ENCODE measurements at places on chromosomes 5 and 9.

DNA sequence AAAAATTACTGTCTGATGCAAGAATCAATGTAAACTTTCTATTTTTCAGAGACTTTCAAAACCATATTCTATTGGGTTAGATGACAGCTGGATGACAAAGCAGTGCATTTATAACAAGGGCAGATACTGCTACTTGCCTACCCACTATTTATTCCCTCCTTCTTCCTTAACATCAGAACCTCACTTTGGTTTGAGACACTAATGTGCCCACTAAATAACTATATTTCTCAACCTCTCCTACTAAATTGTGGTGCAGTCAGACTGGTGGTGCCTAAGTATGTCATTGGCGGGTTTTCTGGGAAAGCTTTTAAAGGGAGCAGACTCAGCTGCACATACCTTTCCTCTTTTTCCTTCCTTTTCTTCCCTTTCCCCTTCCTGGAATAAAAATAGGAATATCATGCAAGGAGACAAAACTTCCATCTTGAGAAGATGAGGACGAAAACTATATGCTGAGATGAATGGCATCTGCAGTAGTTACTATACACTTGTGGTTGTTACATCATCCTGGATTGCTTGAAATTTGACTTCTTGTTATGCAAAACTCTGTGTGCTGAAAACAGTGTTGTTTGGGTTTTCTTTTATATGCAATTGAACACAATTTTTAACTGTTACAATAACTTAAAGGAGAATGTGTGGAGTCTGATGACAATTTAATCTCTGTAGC lies 43.8 kb downstream of the PRR16 start:
- DNase-seq: no peak

GRCh38 chr9:135951889-135952663 lies 9.1 kb downstream of the UBAC1 start:
- no peak for DNase-seq

- no peak for DNase-seq
Measured at GRCh38 chr5:42876375-42876844, 64.7 kb upstream of the SELENOP start.

- DNase-seq: no peak
Measured at GRCh38 chr9:78839252-78839651, 542.3 kb downstream of the PSAT1 start.

GRCh38 chr5:27810458-27810857 lies 772.1 kb upstream of the CDH9 start:
- no peak for DNase-seq

DNA sequence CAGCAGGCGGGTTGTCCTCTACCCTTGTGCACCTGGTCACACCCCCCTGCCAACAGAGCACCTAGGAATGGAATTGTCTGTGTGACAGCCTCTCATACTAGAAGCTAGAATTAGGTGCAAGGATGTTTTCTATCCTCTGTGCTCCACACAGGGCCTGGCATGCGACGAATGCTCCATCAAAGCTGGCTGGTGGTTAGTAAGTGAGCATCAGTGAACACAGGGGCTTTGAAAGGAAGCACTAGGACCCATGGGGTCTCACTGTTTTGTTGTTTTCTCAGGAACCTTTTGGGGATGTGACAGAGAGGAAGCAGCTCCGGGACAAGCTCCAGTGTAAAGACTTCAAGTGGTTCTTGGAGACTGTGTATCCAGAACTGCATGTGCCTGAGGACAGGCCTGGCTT lies 32.3 kb downstream of the GALNT12 start:
- DNase-seq: no peak

- DNase-seq: no peak
Measured at GRCh38 chr9:137691646-137692351, 73.0 kb downstream of the EHMT1 start.

DNA sequence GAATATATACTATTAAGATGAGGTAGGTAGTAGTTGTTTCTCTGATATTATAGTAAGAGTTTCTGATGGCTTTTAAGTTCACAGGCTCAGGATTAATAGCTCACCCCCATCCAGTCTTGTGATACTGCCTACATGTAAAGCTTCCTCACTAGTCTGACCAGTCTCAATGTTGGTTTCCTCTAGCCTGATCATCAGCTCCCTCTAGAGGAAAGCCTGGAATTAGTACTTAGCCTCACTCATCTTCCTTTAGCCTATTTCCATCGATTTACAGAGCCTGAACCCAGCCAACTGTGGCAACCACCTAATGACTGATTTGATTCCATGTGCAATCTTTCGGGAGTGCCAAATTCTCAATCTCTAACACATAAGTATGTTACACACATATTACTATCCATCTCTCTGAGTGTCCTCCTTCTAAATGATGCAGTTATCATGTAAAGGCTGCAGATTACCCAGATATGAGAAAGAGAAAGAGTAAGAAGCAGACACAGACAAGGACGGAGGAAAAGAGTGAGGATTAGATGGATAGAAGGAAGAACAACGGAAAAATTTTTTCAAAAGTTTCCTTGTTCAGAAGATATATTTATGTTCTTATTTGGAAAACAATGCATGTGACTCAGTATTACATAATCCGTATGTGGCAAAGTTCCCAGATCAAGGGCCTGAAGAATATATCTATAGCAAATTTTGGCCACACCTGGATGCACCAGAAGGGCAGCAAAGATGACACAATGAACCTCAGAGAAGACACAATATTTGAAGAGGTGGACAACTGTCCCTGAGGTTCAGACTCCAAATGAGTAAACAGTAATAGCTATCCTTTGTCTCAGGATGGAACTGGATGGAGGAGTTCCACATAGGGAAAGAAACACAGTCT lies 333.7 kb downstream of the ELAVL2 start:
- DNase-seq: peak; percentile 45

DNA sequence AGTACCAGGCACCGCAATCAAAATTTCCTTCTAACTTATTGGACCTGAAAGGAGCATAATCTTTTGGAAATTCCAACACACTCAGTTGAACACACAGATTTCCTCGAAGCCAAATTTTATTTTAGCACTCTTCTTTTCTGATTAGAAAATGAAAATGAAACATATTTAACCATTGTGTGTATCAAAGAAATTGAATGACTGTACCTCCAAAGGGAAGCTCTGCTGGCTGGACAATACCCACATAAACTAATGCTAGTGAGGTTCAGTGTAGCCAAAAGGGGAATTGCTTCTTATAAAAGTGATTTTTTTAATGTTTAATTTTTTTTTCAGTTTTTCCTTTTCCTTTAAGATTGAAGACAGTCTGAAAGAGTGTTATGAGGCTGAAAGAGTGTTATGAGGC lies 239.6 kb upstream of the NREP start:
- DNase-seq: no peak

GRCh38 chr9:38177680-38178079 lies 108.7 kb upstream of the SHB start:
- no peak for DNase-seq

- DNase-seq: no peak
Measured at GRCh38 chr9:122309861-122310260, 45.2 kb downstream of the MRRF start.

DNA sequence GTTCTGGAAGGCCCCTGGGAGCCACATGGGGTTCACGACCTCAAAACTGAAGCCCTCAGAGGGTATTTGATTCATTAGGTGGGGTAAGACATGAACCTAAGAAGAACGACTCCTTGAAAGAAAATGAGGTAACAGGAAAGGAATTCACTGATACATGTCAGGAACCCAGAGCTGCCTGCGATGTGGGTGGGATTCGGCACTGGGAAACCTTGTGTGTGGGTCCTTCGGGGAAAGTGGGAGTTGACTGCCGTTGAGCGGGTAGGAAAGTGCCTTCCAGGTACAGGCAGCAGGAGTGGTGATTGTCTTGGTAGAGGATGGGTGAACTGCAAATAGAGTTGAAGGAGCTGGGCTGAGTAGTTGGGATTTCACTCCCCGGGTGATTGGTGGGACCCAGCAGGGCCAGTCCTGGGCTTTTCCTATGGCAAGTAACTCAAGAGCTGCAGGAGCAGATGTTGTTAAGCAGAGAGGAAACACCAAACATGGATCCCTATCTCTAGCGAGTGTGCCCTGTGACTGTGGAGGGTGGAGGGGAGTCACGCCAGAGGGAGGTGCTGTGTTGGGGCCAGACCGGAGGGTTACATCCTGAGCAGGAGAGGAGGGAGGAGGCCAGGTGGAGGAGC lies 30.8 kb downstream of the ANKRD33B start:
- DNase-seq: peak; percentile 9
